T-helper 2 cell (primary cell): ENCODE measurements at places on chromosomes 7 and 10.

DNA sequence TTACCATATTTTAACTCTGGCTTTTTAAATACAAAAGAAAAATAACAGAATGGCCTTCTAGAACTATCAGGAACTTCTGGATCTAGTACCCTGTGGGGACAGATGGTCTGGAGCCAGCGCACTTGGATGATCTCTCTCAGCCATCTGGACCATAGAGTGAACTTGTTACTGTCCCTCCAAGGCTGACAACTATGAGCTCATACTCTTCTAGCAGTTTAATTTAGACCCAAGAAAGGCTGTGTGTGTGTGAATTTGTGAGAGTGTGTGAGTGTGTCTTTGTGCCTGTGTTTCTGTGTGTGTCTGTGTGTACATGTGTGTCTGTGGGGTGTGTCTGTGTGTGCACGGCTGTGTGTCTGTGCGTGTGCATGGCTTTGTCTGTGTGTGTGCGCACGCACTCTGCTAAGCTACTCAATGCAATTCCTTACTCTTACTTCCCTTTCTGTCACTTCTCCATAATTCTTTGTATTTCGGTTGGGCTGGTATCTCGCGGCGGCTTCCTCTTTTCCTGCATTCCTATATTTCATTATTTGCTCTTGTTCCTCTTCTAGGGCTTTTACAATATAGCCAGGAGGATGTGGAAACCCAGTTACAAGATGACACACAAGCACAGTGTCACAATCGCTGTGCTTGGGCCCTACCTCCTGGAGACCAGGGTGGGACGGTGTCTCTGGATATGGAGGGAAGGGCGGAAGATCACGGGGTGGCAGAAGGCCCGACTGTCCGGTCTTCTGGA, 51.9 kb downstream of the IKZF1 start:
- no peak for DNase-seq

- no peak for DNase-seq
Measured at GRCh38 chr10:120666308-120666707, 184.9 kb upstream of the WDR11 start.

- no peak for DNase-seq
Measured at GRCh38 chr10:98563811-98564210, 117.1 kb upstream of the HPS1 start.

DNA sequence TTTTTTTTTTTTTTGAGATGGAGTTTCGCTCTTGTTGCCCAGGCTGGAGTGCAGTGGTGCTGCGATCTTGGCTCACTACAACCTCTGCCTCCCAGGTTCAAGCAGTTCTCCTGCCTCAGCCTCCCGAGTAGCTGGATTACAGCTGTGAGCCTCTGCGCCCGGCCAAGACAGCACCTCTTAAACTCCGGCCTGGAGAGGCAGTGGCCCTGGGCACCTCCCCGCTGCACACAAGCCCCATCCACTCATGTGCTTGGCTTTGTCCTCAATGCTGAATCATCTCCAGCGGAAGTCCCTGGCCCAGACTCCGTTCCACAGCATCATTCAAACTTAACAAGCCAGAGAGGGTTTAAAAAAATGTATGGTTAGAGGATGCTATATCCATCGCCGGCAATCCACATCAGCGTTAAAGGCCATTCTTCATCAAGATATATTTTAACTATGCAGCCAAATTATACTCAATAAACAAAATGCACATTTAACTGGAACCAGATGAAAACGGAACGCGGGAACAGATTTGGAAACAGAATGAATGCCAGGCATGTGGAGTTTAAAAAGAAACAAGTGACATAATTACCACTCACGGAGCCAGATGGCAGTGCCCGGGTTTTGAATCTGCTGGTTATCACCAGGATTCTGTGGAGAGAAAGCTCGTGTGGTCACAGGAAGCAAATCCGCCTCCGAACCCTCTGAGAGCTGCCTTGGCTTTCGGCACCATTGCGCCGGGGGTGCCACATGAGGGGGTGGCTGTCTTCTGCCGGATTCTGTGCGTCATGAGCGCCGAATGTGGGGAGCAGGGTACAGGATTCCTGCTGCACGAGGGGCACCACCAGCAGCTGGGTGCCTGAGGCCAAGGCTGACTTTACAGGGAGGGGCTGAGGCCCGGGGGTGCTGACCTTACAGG, 45.6 kb upstream of the CFAP46 start:
- DNase-seq, result no peak

DNA sequence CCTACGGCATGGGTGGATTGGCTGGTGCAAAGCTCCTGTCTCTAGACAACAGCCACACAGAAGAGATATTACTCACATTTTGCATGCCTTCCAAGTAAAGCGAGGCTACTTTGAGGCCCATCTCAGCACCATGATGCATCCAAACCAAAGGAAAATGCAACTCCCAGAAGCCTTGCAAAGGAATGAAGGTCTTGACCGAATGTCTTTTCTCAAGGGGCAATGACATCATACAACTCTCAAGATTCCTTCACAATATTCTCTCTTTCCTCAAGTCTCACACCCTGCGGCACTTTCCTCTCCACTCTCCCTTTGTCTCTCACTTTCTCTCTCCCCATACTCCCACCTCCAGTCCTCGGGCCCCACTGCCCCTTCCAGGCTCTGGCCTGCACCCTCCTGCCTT, 44.8 kb upstream of the CPXM2 start:
- DNase-seq, result no peak

DNA sequence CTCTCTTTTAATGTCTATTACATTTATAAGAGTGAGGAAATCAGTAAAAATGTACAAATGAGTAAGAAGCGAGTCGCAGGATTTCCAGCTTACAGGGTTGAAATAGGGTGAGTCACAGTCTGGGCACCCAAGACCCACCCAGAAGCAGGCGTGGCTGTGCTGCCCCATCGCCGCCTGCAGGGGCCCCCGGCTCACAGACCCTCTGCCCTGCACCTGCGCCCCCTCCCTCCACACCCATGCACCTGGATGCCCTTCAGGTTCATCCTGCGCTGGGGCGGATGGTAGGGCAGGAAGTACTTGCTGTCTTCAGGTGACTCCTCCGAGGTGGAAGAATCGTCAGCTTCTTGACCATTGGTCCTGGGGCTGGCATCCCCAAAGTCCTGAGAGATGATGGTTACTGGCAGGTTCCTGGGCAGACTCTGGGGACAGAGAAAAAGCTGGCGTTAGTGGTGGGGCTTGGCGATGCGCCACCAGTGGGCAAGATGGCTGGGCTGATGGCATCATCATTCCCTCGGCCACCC, 90.2 kb upstream of the GNA12 start:
- DNase-seq, result no peak

DNA sequence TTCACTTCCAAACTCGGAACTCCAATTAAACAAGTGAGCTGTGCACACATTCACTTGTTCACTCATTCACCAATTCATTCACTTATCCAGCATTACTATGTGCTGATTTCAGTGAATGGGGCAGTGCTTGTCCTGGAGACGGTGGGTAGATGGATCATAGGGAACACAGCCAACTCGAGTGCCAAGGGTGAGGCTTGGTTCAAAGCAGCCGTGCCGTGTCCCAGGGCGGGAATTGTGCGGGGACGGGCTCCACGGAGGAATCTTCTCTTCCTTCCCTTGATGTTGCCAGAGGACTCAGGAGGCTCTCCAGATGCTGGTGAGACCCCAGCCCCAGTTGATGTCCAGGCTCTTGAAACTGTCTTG, 2.9 kb downstream of the SH2D4B start:
- DNase-seq, result no peak

- DNase-seq, result no peak
Measured at GRCh38 chr7:28497009-28497408, 84.7 kb downstream of the CREB5 start.

DNA sequence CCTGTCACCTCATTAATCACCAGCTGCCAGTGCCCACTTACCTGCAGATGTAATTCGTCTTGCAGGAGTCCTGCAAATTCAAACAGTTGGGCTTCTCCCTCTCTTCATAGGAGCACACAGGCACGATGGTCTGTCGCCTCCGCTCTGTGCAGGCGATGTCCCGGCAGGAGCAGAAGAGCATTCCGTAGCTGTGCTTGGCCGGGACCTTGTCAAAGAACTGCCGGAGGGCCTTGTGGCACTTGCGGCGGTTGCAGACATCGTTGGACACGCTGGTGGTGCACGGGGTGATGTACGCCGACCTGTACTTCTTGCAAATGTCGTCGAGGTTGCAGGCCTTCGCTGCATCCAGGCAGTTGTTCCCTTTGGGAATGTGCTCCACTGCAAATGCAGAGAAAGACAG, 147.8 kb downstream of the GFRA1 start:
- no peak for DNase-seq

GRCh38 chr10:57972783-57973182, 294.9 kb downstream of the IPMK start:
- DNase-seq, result no peak

- no peak for DNase-seq
Measured at GRCh38 chr7:45394117-45394708, 180.0 kb upstream of the ADCY1 start.

- no peak for DNase-seq
Measured at GRCh38 chr7:44576228-44576627, 2.5 kb upstream of the DDX56 start.

DNA sequence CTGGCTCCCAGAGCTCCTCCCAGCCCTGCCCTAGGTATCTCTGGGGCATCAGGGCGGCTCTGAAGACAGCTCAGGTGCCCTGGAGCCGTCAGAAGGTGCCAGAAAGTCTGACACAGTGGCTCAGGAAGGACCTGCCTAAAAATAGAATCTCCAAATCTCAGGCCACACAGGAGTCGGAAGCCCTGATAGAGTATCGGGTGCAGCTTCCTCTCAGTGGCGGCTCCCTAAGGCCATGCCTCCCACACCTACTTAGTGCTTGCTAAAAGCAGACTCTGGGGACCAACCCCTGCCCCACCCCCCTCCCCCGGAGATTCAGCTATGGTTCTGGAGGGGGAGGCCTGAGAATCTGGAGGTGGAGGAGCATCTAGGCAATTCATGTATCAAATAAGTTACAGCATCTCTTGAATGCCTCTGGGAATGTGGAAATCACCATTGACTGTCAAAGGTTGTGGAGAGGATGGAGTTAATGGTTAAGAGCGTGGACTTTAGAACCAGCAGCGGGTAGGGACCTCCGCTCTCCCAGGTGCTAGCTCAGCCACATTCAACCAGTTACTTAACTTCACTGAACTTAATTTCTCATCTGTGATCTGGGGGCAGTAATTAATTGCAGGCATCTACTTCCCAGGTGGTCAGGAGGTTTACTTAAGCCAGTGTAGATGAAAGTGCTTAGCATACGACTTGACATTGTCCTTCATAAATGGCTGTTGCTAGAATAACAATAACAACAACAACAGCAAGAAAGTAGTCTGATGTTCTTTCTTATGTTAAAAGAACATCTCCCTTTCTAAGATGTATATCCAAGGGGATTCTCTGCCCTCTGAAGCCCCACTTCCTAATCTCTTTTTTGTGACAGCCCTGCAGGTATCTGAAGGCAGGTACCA, 38.6 kb upstream of the MXI1 start:
- DNase-seq, result no peak

- no peak for DNase-seq
Measured at GRCh38 chr10:127291329-127291728, 94.9 kb upstream of the INSYN2A start.

- no peak for DNase-seq
Measured at GRCh38 chr10:24153031-24153430, 55.9 kb upstream of the KIAA1217 start.

DNA sequence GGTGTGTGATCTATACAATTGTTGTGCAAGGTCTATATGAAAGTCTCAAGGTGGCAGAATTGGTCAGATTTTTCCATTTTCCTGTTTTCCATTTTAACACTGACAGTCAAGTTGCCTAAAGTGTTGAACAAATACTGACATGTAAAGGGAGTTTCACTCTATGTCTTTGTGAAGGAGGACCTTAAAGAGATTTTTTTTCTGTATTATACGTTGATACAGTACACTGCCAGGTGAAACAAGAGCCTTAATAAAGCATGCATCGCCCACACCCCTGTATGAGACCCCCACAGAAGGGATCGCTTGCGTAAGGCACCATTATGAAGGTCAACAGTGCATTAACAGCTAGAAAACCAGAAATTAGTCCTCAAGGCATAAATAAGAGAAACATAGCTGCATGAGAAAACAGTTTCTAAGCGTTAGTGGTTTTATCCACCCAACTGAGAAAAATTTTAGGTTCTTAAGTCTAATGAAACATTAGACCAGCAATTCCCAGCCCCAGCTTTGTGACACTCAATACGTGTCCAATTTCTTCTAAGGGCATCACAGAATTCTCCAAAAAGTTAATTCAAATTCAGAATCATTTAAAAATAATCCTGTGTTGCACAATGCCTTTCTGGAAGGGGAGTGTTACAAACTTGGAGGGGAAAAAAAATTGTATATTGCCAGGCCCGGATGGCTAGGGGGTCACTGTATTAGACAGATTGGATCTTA, 6.9 kb downstream of the KLF6 start:
- DNase-seq, result no peak

DNA sequence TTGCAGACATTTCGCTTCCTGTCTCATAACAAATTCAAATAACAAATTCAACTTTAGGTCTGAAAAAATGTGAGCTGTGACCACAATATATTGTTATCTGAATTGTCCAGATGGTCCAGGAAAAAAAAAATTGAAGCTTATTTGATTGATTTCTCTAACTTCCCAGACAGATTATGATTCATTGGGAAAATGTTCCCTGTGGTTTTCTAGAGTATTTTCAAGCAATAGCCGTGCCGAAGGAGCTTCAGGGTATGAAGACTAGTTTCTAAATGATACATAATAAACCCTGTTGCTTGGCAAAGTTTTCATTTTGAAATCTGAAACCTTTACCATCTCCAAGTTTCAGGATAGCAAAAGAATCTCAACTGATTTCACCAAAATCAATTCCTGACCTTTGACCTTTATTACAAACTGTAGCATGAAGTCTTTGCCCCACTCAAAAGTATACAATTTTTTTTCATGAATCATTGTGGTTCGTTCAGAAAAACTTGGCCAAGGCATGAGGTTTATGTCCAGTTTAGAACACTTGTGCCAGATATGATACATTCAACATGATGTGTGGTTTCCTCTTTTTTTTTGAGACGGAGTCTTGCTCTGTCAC, 109.9 kb downstream of the JCAD start:
- no peak for DNase-seq

DNA sequence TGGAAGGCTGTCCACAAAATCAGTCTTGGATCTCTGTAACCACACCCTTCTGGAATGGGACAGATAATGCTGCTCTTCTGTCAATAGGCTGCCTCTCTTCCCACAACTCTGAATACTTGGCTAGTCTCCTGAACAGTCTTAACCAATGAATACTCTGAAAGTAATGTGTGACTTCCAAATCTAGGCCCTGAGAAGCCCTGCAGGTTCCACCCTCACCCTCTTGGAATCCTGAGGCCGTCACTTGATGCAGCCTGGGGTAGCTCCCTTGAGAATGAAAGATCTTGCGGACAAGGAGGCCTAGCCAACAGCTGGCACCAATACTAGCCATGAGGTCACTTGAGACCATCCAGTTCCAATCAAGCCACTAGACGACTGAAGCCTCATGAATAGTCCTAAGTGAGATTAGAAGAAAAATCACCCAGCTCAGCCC, 109.2 kb downstream of the ARHGAP12 start:
- no peak for DNase-seq
